ENCODE measurements at places on chromosomes 1 and 21. TPM values are rescaled to one million over a fixed set of nuclear protein-coding genes. Genes with fewer than 3 reads are reported as not detected.

ITLN2 gene
- not detected for total RNA-seq

- no peak for DNase-seq
These were observed 30.2 kb downstream of the NUCKS1 start for GRCh38 chr1:205719762-205720161.

- peak; percentile 52 for DNase-seq
These were observed 2.3 kb downstream of the KLHDC8A start for GRCh38 chr1:205354259-205355074.

DNA sequence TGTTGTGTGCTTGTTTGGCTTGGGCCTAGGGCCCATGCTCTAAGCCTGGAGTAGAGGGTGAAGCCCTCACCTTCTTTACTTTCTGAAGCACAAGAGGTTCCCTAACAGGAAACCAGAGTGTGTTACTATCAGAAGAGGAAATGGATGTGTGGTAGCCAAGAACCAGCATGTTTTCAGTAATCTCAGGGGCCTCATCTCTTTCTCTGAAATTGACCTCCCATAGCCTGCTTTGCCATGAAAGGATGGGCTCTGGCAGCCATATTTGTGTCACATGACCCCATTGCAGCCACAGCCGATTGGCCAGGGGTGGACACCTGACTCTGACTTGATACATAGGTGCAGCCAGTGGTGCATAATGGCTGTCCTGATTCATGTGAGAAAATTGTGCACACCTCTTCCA is 18.6 kb downstream of the A3GALT2 start:
- DNase-seq: no peak

DNA sequence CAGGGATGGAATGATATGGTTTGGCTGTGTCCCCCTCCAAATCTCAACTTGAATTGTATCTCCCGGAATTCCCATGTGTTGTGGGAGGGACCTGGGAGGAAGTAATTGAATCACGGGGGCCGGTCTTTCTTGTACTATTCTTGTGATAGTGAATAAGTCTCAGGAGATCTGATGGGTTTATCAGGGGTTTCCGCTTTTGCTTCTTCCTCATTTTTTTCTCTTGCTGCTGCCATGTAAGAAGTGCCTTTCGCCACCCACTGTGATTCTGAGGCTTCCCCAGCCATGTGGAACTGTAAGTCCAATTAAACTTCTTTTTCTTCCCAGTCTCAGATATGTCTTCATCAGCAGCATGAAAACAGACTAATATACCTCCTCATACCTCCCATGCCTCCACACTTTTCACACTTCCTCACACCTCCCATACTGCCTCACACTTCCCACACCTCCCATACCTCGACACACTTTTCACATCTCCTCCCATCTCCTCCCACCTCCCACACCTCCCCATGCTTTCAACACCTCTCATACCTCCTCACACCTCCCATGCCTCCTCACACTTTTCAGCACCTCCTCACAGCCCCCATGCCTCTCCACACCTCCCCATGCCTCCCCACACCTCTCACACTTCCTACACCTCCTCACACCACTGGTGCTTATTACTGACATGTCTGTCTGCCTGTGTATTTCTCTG is 21.3 kb downstream of the GPR137B start:
- DNase-seq: no peak

DNA sequence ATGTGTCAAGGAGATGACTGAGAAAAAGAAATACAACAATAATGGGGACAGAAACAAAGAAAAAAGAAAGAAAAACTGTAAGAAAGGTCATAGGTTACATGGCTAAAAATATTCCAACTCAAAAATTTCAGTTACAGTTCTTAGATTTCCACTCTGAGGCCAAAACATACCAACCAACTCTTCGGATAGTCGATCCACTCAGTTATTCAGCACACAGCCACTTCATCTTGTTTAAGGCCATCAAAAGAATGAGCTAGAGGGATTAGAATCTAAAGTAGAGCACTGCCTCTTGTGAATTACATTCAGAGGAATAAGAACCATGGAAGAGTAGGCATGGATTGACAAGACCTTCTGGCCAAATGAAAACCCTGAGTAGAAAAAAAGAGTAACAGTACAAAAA is 277.0 kb downstream of the MRPL39 start:
- DNase-seq: no peak

DNA sequence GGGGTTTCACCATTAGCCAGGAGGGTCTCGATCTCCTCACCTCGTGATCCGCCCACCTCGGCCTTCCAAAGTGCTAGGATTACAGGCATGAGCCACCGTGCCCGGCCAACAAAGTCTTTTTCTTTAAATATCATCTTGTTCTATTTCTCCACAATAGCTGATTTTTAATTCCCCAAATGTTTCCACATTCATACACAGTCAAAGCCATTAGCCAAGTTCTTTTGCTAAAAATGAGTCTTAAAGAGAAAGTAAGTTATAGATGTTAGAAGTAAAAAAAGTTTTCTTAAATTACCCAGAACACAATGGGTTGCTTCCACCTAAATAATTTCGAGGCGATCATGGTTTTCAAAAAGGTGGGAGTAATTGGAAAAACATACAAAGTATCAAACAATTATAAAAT is 30.6 kb downstream of the C2CD2 start:
- no peak for DNase-seq

PRDM2 gene
- total RNA-seq: 134 TPM

GRCh38 chr1:160437432-160438316 is 37.3 kb downstream of the VANGL2 start:
- DNase-seq: no peak

KLHDC8A gene
- 12.7 TPM for total RNA-seq

RIPK4 gene
- not detected for total RNA-seq

ESRRG gene
- 19.3 TPM for total RNA-seq

DNA sequence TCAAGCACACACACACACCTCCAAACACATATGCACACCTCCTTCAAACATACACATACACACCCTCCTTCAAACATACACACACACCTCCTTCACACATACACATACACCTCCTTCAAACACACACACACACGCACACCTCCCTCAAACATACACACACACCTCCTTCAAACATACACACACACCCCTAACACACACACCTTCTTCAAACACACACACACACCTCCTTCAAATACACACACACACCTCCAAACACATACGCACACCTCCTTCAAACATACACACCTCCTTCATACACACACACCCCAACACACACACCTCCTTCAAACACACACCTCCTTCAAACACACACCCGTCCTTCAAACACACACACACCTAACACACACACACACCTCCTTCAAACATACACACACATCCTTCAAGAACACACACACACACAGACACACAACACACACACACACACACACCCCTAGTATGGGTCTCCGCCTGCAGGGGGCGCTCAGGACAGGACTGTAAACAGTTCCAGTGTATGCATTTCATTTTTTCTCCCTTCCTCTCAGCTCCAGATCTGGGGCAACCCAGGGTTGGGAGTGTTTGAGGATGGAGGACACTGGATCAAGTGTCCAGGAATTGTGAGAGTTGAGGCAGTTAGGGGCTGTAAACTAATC is 12.1 kb downstream of the LGR6 start:
- DNase-seq: no peak

NHLH1 gene
- 1.2 TPM for total RNA-seq

- no peak for DNase-seq
These were observed 199.3 kb upstream of the GREM2 start for GRCh38 chr1:240811256-240811655.

DNA sequence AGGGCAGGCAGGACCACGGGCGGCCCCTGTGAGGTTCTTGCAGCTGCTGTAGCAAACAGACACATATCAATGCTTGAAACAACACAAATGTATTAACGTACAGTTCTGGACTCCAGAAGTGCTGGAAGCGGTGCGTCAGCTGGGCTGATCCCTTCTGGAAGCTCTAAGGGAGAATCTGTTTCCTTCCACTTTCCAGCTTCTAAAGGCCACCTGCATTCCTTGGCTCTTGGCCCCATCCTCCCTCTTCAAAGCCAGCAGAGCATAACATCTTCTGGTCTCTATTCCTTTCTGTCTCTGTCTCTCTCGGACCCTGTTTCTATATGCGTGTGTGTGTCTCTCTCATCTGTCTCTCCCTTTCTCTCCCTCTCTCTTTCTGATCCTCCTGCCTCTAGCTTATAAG is 102.3 kb downstream of the SPSB1 start:
- no peak for DNase-seq

IL19 gene
- not detected for total RNA-seq

KRTAP7-1 gene
- not detected for total RNA-seq

TCHH gene
- 0.40 TPM for total RNA-seq

- DNase-seq: no peak
These were observed 39.5 kb downstream of the ATF6 start for GRCh38 chr1:161805399-161806197.

GNL2 gene
- total RNA-seq: 17.7 TPM

C1orf226 gene
- 4.2 TPM for total RNA-seq

Measured in dorsolateral prefrontal cortex (tissue), 122 donors.